ENCODE measurements at places on chromosomes 12 and 14. TPM values are rescaled to one million over a fixed set of nuclear protein-coding genes. Genes with fewer than 3 reads are reported as not detected.

DNA sequence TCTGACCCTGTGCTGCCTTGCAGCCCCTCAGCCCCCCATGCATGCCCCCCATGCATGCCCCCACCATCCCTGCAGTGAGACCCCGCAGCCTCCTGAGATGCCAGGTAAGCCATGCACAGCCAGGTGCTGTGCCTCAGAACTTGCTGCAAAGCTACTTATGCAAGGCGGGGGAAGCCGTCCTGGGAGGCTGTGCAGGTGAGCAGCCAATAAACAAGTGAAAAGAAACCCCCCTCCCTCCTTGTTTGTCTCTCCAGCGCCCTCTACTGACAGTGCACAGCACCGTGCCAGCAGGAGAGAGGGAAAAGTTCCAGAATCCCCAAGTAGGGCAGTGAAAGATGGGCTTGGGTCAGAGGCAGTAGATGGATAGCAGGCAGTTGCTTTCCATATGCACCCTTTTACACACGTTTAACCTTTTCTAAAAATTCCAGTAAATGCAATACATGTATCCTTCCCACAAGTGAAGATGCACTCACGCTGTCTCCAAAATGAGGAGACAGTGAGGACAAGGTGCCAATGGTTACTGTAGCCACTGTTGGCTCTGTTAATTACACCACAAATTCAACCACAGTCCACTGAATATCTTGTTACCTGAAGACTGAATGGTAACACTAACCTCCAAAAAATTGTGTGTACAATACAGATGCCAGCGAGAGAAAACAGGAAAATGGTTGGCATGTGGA lies 18.0 kb downstream of the TNFAIP2 start:
- no peak for DNase-seq

GRCh38 chr14:76917745-76918255 lies 91.6 kb downstream of the LRRC74A start:
- no peak for DNase-seq

The PTPRR gene
- 0.67 TPM for polyA plus RNA-seq

The INTS13 gene
- 23.9 TPM for polyA plus RNA-seq

The NELL2 gene
- 0.35 TPM for polyA plus RNA-seq

The TRIM9 gene
- 1.6 TPM for polyA plus RNA-seq
